ENCODE measurements at places on chromosomes 12 and 14.

- no peak for DNase-seq
Measured at GRCh38 chr14:50822501-50823042, 8.4 kb downstream of the NIN start.

DNA sequence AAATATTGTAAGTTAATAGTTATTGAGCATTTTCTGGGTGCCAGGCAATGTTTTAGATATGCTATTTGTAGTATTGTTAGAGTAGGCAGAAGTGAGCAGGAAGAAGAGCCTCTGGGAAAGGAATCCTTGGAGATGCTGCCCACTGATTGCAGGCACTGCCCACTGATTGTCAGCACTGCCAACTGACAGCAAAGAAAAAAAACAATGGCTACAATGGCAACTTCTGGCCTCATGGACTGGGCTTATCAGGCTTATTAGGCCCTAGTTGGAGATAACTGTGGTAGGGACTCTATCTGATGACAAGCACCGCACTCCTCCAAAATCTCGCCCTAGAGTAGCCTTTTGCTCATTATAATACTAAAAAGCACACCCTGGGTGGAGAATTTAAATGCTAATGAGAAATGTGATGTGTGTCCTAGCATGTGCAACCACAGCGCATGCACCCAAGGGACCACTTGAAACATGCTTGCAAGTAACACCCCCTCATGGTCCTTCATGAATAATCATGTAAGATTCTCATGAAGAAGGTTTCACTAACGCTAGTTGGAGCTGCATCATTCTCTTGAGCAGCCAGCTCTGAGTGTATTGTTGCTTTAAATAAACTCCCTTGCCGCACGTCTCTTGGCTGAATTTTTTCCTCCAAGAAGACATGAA lies 103.5 kb upstream of the PPP4R3A start:
- no peak for DNase-seq

DNA sequence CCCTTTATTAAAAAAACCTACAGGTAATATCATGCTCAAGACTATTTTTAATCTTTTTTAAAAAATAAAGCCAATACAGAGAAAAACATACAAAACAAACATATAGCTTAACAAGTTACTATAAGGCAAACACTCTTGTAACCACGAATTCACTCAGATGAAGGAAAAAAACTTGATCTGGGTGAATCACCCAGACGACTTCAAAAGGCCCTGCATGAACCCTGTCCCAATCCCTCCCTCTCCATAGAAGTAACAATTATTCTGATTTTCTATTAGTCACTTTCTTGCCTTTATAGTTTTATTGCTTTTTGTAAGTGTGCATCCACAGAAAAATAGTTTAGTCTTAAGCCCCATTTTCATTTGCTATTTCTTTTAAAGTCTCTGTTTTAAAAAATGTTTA lies 72.6 kb downstream of the LRP6 start:
- DNase-seq = peak; percentile 59

DNA sequence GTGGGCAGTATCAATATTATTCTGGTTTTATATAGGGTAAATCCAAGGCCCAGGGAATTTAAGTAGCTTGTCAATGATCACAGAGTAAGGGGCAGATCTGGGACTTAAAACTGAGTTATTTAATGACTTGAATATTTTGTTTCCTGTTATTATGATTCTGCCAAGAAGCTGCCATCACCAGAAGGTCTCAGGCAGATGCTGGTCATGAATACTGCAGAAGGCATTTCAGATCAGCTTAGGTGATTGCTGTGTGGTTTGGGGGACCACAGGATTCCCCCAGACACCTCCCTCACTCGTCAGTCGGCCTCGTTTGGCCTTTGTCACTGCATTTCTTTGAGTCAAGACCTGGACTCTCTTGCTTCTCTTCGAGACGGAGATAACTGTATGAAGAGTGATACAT lies 47.7 kb upstream of the EVL start:
- peak; percentile 43 for DNase-seq

- peak; percentile 64 for DNase-seq
Measured at GRCh38 chr12:89181271-89181920, 170.9 kb downstream of the DUSP6 start.

DNA sequence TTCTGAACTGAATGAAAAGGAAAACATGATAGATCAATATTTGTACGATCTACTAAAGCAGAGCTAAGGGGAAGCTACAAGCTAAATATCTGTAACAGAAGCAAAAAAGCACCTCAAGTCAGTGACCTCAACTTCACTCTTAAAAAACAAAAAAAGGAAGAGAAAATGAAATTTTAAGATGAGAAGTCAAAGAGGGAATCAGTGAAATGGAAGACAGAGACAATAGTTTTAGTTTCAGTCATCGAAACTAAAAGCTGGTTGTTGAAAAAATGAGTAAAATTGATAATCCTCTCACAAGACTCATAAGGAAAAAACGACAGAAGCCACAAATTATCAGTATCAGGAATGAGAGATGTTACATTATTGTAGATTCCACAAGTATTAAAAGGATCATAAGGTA lies 11.9 kb upstream of the SLC2A13 start:
- no peak for DNase-seq

DNA sequence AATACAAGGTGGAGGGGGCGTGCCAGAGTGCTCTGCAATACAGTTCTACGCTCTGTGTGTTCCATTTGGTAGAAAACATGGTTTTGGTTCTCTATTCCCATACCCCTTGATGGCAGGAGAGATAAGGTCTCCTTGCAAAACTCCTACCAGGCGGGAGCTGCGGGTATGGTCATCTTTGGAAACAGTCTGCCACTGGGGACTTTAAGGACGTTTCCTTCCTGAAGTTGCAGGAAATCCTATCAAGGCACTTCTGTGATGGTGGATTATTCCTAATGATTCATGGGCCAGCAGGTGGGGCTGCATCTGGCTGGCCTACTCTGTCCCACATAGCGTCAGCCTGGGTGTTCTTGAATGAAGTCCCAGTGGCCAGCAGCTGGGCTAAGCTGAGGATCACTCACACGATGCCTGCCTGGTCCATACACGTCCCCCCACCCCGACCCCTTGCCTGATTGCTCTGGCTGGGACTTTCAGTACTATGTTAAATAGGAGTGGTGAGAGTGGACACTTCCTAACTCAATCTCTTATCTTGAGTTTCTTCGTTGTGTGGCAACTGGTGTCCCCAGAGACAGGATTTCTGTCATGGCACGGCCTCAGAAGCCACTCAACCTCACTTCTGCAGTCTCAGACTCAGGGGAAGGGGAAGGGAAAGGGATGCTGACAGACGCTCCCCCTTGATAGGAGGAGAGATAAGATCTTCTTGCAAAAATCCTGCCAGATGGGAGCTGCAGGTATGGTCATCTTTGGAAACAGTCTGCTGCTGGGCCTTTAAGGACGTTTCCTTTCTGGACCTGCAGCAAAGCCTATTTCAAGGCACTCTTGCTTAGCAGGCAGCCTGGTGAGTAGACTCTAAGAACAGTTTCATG lies 61.0 kb upstream of the FKBP4 start:
- DNase-seq = no peak

GRCh38 chr12:88802096-88802706 lies 221.9 kb upstream of the KITLG start:
- DNase-seq = no peak

DNA sequence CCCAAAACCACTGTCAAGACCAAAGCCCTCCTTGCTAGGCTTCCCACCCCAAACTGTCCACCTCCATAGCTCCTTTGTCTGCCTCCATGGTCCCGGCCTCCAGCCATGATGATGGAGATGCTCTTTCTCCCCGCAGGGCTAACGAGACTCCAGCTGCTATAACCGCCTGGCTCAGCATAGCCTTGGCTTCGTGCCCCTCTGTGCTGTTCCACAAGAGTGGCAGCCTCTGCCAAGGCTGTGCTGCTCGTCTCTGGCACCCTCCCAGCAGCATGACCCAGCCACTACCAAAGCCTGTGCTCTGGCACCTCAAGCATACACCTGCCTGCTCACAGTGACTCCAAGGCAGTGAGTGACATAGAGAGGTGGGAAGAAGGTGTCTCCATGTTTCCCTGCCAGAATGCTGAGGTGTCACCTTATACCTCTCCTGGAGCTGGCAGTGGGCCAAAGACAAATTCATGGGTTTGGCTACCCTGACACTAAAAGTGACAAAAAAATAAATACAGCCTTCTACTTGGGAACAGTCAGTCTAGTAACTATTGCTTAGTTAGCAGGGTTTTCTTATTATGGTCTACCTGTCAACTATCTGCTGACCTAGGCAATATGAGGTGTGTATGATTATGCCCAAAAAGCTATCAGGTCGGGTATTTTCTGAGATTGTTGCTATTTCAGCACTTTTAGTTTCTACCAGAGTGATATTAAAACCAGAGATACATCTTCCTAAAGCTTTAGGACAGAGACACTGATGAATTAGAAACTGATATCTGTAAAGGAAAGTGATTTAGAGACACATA lies 16.1 kb upstream of the KRT73 start:
- DNase-seq = no peak

- no peak for DNase-seq
Measured at GRCh38 chr14:52277552-52277951, 10.1 kb downstream of the PTGDR start.

DNA sequence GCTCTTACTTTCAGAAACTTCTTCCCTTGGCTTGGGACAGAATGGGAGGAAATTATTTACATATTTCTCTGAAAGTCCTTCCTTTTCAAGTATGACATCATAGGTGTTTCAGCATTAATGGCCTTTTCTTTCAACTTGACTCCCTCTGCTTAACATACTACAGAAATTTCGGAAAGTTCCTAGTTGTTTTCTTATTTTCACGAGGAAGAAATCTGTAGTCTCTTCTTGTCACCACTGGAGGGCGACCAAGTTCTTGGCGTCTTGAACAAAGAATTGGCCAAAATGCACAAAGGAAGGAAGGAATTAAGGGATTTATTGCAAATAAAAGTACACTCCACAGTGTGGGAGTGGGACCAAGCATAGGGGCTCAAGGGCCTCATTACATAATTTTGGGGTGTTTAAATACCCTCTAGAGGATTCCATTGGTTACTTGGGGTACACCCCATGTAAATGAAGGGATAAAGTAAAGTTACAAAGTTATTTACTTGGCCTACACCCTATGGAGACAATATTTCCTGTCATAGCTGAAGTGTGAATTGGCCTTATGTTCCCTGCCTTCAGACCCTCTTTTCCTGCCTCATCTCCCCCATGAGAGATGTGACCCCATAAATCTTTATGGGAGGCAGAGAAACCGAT lies 70.4 kb downstream of the RPL10L start:
- DNase-seq = peak; percentile 37

DNA sequence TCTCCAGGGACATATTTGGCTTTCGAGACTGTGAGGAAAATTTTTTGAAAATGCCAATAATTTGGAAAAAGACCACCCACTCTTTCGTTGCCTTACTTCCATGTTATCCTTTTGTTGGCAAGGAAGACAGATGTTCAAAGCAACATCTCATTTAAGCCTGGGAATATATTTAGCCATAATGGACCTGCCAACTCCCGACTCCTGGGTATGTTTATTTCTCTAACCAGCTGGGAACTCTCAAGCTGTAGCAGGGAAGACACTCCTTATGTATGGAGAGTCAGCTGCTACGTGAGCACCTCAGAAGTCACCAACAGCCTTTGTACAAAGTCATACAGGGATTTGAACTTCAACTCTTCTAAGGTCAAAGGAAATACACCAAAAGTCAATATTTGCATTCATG lies 96.5 kb upstream of the DAAM1 start:
- no peak for DNase-seq

DNA sequence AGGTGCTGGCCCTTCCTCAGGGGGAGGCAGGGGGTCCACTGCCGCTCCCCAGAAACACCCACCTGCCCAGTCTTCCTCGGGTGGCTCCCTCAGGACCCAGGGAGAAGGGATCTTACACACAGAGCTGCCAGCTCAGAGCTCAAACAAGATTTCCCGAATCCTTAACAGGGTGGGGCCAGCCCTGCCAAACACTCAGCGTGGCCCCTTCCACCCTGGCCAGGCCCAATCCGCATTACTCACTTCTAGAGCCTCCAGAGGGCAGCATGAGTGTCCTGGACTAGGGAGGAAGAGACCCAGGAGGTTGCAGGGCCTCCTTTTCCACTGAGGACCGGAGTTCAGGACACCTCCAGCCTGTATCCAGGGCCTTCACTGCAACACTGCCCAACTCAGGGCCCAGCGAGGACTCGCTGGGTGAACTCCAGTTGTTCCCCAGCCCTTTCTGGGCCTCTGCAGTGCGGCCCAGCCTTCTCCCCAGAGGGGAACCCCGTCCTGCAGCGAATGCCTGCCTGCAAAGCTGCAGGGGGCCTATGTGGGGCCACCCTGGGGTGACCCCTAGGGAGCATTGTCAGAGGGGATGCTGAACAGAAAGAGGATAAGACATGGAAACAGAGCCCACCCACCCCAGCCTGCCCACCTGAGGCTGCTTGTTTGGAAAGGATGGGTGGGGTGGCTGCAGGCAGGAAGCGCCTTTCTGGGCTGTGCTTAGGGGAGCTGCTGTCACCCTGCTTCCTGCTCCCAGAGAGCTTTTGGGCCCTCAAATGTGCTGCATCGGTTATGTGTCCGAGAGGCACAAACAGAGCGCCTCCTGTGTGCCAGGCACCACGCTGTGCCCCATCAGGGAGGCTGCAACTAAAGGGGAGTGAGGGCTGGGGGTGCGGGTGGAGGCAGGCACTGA lies 43.8 kb downstream of the CCNK start:
- peak; percentile 56 for DNase-seq

DNA sequence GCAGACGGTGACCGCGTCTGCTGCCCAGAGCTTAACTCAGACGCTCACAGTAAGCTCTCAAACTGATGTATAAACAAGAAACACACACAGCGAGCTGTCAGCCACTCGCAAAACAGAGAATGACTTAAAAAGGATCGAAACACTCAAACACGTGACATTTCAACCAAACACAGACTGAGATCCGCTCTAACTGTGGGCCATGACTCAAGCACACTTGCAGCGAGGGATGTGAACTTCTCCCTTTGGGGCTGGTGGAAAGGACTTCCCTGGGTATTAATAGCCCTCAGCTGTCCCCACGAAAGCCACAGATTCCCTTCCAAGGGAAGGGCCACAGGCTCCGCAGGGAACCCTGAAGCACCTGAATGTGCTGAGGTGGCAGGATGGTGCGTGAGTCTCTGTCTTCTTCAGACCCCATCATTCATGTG lies 29.1 kb downstream of the CCDC88C start:
- DNase-seq = no peak

DNA sequence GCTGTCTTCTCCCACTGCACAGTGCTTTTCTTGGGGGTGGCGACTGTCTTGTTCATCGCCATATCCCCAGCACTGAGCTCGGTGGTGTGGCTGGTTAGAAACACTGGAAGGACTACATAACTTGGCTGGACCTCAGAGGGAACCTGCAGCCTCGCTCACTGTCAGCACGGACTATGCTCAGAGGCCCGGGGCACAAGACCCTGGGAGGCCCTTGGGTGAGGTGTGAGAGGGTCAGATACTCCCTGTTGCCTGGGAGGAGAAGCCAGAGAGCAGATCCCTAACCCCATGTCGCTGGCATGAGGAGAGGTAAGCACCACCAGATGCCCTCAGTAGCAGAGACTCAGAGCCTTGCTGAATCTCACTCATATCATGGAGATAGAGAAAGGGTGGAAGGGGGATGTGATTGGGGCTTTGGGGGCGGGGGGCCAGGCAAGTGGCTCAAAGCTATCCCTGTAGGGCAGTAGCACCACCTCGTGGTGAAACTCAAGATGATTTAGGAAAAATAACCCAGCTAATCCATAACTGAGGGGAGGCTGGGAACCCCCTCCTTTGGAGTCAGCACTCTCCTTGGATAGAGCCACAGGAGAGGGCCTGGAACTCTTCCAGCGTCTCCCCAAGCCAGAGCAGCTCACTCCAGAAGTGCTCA lies 18.7 kb upstream of the HDAC7 start:
- peak; percentile 43 for DNase-seq
